NCI-H1694 treated with DMSO at 0.1 percent for 48 hours (cell line): ENCODE measurements at places on chromosomes 11 and 22.

DNA sequence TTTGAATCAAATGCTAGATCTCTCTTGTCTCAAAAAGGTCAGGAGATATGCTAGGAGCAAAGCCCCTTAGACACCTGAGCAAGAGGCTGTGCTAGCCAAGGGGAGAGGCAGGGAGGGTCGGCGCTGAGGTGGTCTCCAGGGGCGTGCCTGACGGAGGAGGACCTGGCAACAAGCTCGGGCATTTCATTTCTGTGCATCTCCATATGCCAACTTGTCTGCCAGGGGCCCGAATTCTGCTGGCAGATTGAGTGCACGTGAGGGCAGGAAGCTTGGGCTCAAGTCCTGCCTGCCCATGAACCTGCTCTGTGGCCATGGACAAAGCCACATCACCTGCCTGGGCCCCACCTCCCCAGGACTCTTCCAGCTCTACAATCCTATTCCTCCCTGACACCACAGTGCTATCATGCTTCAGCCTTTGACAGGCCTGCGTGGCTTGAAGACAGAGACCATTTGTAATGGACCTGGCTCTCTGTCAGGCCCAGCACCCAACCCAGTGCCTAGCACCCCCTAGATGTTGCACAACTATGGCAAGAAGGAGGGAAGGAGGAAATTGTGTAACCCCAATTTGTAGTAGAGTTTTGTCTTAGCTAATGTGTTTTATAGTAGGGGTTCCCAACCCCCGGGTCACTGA is 16.3 kb upstream of the VSIG10L2 start:
- no peak for DNase-seq

DNA sequence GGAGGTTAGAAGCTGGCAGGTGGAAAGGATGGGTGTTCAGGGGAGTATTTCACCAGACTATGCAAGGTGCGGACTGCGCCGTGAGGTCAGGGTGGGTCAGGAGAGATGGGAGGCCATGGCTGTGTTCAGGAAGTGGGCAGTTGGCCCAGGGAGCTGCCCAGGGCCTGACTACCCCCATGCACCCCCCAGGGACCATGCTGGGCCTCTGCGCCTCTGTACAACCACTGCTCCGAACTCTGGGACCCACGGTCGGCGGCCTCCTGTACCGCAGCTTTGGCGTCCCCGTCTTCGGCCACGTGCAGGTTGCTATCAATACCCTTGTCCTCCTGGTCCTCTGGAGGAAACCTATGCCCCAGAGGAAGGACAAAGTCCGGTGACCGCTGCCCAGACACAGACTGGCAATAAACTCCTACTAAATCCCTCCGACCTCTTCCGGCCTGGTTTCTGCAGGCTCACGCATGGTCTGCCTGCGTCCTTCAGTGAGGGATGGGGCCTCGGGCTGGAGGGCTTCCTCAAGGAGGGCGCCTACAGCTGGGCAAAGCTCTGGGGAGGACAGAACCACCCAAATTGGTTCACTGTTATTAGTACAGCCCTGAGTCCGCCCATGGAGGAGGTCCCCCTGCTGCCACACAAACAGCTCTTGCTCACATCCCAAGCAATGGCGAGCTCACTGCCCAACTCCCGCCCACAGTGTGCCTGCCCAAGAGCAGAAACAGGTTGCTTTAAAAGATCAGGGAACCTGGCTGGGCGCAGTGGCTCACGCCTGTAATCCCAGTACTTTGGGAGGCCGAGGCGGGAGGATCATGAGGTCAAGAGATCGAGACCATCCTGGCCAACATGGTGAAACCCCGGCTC is 4.2 kb downstream of the PHLDA2 start:
- no peak for DNase-seq

DNA sequence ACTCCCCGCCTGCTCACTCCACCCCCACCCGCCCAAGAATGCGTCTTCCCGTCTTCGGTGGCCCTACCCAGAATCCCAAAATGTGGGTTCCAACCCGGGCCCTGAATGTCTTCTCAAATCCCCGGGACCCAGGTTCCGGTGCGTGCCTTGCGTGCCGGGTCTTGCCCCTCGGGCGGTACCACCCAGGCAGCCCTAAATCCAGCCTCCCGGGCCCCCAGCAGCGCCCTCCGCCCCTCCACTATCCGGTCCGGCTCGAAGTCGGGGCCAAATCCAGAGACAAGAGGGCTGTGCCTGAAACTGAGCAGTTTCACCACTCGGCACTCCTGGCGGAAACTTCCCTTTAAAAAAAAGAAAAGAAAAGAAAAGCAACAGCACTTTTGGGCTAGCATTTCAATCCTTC is 16.3 kb upstream of the CCT8L2 start:
- DNase-seq = no peak

GRCh38 chr11:9840460-9841004 is 176.7 kb downstream of the SWAP70 start:
- DNase-seq = no peak

GRCh38 chr11:56375324-56375723 is at the start of gene OR8U1:
TSS of gene OR8U1 (plus strand) at chr11:56375624. CDS start at chr11:56375624, 0 bp downstream.
- no peak for DNase-seq

DNA sequence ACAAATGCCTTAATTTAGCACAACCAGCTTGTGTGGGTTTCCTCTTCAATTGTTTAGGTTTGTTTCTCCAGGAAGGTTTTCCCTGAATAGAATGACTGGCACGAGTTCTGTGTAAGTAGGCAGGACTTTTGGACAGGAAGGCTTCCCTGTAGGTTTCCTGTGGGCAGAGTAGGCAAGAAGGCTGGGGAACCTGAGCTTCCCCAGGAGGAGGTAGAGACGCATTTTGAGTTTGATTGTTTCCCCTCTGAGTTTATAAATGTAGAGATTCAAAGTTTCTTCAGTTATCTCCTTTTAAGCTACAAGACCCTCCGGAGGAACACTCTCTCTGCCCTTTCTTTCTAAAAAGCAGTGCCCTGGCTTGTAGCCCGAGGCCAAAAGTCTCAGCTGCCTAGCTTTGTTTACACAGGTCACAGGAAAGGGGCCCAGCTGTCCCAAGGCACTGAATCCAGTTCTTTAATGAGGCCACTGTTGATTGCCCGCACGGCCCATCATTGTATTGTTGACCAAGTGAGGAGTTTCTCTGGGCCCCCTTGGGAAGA is 66.6 kb upstream of the RDX start:
- no peak for DNase-seq

DNA sequence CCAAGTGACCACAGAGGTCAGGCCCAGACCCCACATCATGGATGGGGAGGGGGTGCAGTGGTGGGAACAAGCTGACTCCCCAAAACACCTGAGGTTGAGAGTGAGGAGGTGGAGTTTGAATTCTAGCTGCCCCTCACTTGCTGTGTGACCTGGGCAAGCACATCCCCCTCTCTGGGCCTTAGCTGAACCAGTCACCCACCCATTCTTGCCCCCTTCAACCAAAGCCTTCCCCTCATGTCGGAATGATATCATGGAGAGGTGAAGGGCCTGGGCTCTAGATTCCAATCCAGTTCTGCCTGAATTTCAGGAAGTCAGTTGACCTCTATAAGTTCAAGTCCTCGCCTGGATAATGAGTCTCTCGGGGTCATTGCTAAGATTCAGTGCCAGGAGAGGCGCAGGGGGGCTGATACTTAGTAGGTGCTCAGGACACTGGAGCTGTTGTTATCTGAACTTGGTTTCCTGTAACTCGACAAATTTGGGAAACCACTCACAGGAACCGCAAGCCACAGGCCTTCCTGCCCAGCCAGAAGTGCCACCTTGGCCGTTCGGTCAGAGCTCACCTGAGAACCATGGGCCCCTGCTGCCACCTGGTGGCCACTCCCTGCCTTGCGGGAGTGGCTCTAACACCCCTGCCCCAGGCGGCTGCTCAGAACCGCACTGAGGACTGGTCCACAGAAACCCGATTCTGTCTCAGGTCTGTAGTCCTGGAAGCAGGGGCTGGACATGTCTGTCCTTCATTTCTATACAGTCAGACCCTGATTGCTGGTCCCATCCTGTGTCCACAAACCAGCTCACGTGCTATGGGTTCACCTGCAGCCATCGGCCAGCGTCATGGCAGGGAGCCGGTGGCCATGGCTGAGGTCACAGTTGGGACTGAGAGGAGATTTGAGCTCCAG is 6.9 kb downstream of the CDC42EP1 start:
- DNase-seq = peak; percentile 31
